BJ (cell line): ENCODE measurements at places on chromosomes 3 and 15.

- DNase-seq = no peak
These were observed 21.3 kb downstream of the TM4SF1 start for GRCh38 chr3:149356044-149356592.

DNA sequence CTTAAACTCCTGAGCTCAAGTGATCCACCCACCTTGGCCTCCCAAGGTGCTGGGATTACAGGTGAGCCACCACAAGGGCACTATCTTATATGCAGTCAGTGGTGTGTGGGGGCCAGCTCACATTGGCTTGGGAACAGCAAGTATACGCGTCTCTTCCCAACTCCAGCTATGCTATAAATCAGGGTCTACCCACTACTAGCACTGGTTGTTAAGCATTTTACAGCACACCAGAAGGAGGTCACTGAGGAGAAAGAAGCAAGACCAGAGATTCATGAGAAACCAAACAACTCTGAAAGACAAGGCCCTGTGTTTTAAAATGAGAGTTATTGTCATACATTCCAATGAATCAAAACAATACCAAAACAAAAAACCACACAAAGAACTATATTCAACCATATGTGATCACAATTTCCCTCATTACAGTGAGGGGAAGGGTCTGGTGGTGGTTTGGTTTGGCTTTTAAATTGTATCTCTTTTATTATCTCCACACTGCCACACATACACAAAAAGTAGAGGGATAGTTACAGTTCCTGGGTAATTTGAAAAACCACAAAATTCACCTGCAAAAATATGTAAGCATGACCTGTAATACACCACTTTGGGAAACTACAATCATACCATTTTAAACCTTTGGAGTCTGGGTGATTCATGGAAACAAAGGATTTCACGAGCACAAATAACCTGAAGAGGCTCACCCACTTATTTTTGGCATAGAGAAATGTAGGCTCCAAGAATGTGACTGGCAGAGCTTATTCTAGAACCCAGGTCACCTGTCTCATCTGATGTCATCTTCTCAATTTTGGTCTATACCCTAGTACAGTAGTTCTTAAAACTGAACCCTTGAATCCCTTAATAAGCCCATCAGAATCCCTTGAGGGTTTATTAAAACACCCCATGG, 5.2 kb downstream of the MAGI1 start:
- no peak for DNase-seq

DNA sequence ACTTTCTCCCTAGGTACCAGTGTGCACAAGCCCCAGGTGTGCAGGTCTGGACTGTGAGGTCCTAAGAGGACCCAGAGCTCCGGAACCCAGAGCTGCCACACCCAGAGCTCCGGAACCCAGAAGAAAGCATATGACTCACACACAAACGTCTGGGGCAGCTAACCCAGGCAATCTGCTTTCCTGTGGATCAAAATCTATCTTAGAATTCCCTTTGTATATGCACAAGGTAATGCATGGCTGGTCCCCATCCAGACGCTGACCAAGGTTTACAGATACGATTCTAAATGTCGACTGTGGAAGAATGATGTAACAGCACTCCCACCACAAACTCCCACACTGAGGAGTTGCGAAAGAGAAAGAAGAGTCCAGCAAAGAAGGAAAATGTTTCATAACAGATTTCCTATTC, 15.7 kb downstream of the KCNMB2 start:
- no peak for DNase-seq

GRCh38 chr3:161423911-161424522, 52.7 kb upstream of the SPTSSB start:
- no peak for DNase-seq

GRCh38 chr3:119551598-119551997, 7.8 kb downstream of the CD80 start:
- DNase-seq = no peak
